ENCODE measurements at places on chromosomes 12 and 14. TPM values are rescaled to one million over a fixed set of nuclear protein-coding genes. Genes with fewer than 3 reads are reported as not detected.

ACSS3 gene
- 0.37 TPM for total RNA-seq

PLEKHA5 gene
- 12.8 TPM for total RNA-seq

CMA1 gene
- total RNA-seq, result not detected

TTLL5 gene
- total RNA-seq, result 36.9 TPM

TPPP2 gene
- not detected for total RNA-seq

RFX4 gene
- total RNA-seq, result not detected

CFAP251 gene
- total RNA-seq, result 2.9 TPM

DNA sequence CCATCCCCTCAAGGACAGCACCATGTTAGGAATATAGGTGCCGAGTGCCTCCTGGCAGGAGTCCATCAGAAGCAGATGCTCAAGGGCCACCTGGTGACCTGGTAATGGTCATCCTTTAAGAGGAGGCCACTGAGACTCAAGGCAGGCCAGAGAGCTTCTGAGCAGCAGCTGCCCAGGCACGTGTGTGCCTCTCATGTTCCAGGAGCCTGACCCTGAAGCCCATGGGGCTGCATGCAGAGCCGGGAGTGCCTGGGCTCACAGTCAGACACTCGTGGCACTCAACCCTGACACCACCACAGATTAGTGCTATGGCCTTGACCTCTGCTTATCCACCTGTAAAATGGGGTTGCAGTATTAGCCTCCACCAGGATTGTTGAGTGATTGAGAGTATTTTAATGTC lies 45.6 kb downstream of the C14orf132 start:
- no peak for DNase-seq

- no peak for DNase-seq
Measured at GRCh38 chr12:21677622-21678277, 20.1 kb upstream of the LDHB start.

DNA sequence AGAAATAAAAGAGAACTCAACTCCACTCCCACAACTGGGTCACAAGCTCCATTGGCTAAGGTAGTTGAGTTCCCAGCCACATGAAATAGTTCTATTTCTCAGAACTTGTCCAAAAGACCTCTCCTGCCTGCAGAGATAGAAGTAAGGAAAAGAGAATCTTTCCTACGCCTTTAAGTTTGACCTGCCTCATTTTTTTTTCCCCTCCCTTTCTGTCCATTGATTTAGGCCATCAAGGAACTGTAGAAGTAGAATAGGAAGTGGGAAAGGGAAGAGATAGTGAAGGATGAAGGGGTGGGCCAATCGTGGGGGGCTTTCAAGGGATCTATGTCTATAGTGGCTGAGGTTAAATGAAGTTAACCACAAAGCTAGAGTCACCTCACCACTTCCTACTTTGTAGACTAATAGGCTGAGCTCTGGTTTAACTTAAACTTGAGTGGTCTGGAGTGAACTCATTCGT lies 13.9 kb upstream of the NUDT4 start:
- DNase-seq, result no peak

- no peak for DNase-seq
Measured at GRCh38 chr12:93743229-93743998, 66.2 kb downstream of the CRADD start.

- DNase-seq, result no peak
Measured at GRCh38 chr14:55764784-55765183, 184.8 kb downstream of the KTN1 start.

- no peak for DNase-seq
Measured at GRCh38 chr12:40727774-40728483, 35.7 kb downstream of the CNTN1 start.

- peak; percentile 67 for DNase-seq
Measured at GRCh38 chr14:78863143-78863542, 693.0 kb downstream of the NRXN3 start.

DNA sequence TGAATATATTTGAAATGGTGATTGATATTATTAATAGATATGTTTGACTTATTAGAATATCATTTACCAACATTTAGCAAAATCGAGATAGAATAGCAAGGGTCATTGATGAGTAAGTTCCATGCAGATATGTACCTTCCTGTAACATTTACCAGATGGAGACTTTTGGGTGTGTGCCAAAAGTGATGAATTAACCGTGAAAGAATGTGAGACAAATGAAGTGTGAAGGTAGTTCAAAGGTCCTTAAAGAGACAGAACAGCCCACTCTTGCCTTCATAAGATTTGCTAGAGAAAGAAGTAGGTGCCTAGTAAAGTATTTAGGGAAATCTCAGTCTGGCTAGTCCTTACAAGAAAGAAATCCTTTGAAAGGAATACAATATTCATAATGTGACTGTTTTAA lies 45.5 kb downstream of the FGD4 start:
- peak; percentile 96 for DNase-seq

GRCh38 chr12:124436366-124436765 lies 131.0 kb downstream of the NCOR2 start:
- no peak for DNase-seq

All from dermis blood vessel endothelial cell (primary cell).